Substantia nigra (tissue), 51 donors: ENCODE measurements at places on chromosomes 16 and 17.

DNA sequence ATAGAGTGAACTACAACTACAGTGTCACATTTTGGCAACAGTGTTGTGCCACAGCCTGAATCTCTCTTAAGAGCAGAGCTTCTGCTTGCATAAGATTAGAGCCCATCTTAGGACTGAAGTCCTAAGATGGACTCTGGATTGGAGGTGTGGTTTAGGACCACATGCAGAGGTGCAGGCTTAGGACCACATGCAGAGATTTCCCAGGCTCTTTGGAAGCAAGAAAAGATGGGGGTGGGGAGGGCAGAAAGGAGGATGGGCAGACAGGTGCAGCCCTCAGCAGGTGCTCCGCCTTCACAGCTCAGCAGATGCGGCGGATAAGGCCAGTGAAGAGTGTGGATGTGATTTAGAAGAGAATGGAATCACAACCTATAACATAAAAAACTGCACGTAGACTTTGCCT, 128.7 kb downstream of the TANGO6 start:
- no peak for DNase-seq

DNA sequence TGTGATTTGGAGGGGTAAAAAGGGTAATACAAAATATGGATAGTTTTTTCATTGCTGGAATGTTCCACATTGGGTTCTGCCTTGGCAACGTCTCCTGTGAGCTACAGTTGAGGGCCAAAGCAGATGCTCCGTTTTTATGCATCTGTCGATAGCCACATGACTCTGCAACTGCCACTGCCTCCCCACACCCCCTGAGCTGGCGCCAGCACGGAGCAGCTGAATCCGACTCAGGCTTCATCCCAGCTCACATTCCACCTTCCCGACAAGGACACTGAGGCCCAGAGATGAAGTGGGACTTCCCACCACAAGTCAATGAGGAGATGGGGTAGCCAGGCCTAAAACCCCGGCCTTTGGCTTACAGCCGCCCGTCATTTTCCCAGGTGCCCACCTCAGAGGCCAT, 334.1 kb downstream of the CDH13 start:
- no peak for DNase-seq

- DNase-seq = no peak
These were observed 27.4 kb downstream of the IRF8 start for GRCh38 chr16:85926370-85926769.

DNA sequence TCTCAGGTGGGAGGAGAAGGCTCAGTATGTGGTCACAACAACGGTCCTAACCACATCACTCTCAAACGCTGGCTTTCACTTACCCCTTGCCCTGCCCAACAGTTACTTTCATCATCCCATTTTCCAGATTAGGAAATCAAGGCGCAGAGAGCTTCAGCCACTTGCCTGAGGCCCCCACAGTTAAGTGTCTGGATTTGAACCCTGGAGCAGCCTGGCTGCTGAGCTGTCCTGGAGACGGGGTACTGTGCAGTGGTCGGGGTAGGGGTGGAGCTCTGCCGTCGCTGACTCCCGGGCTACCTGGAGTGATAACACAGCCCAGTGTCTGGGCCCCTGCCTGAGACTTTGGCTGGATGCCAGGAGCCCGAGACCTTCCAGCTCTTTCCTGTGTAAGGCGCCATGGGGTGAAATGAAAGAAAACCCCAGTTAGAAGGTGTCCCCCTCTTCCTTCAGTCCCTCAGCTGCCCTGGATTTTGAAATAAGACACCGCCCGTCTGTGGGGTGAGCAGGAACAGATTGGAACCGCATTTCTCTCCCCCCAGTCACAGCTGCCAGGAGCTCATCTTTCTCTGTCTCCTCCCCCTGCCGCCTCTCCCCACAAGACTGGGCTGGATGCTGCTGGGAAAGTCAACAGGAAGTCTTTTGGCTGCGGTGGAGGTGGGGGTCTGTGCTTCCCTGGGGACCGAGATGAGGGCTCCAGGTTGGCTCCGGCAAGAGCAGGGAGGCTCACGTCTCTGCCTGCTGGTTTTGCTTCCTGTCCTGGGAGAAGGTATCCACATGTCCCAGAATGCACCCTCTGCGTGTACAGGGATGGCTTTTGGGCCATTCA, 280.2 kb downstream of the SEC14L1 start:
- DNase-seq = no peak

DNA sequence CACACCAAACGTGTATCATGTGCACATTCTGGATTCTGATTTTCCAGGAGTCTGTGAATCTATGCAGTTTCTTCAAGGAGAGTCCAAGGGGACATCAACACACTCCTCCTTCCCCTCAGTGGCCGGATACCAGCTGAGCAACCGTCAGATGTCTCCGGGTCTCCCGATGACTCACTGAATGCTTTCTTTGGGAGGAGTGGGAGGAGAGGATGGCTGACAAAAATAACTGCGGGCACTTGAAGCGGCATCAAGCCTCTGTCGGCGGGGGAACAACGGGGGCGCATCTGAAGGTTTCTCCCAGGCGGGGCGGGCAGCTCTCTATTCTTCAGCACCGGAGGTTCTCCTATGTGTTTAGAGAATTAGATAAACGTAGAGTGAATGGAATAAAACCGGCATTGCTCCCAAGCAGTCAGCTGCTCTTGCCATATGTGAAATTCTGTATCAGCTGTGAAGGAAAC, 24.6 kb upstream of the LRRC75A start:
- DNase-seq = no peak
